Muscle of arm (tissue), 14 donors: ENCODE measurements at places on chromosomes 3 and 15. TPM values are rescaled to one million over a fixed set of nuclear protein-coding genes. Genes with fewer than 3 reads are reported as not detected.

GTF2A2 gene
- polyA plus RNA-seq, result 92.6 TPM

FANCD2OS gene
- polyA plus RNA-seq, result not detected

FAM81A gene
- 0.68 TPM for polyA plus RNA-seq

TRPC1 gene
- 8.1 TPM for polyA plus RNA-seq

SLC22A13 gene
- 0.13 TPM for polyA plus RNA-seq

SI gene
- polyA plus RNA-seq, result 52.4 TPM

GP9 gene
- 0.75 TPM for polyA plus RNA-seq

CTXN2 gene
- polyA plus RNA-seq, result not detected

TF gene
- 4.4 TPM for polyA plus RNA-seq

SLC28A2 gene
- 0.45 TPM for polyA plus RNA-seq

MAN2A2 gene
- polyA plus RNA-seq, result not detected

EOGT gene
- 21.9 TPM for polyA plus RNA-seq

PTX3 gene
- polyA plus RNA-seq, result 6.2 TPM

MRPS11 gene
- polyA plus RNA-seq, result 43.4 TPM

CDHR4 gene
- 0.10 TPM for polyA plus RNA-seq

AMIGO3 gene
- 2.1 TPM for polyA plus RNA-seq

PLA2G4D gene
- 0.10 TPM for polyA plus RNA-seq

PLSCR5 gene
- polyA plus RNA-seq, result not detected
